Spinal cord (tissue), 10 donors: ENCODE measurements at places on chromosomes 2 and 18. TPM values are rescaled to one million over a fixed set of nuclear protein-coding genes. Genes with fewer than 3 reads are reported as not detected.
A peak's percentile ranks its signal among the peaks of the same experiment; 100 is the strongest.

DNA sequence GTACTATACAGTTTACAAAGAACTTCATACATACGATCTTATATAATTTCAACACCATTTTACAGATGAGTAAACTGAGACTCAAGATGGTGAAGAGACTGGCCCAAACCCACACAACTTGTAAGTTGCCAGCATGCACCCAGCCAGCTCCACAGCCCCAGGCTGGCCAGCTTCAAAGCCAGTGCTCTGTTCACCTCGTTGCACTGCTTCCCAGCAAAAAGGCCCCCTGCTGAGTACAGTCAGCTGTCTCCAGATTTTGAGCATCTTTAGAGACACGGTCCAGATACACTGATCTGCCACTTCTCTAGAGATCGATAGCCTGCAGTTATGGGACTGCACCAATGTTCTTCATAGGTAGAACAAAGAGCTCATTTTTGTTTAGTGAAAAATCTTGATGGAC lies 257.2 kb upstream of the CHAC2 start:
- H3K36me3 ChIP-seq: no peaks in the 10 kb centered on the region
- DNase-seq: no peak
- no peaks in the 10 kb centered on the region for H3K27me3 ChIP-seq
- no peak overlapping the region for H3K4me3 ChIP-seq
- peaks cover 3% of the 10 kb centered on the region for H3K4me1 ChIP-seq

GRCh38 chr18:76948345-76948744 lies 126.0 kb downstream of the ZNF236 start:
- no peaks in the 10 kb centered on the region for H3K27me3 ChIP-seq
- peaks cover 22% of the 10 kb centered on the region for H3K36me3 ChIP-seq
- no peak overlapping the region for H3K27ac ChIP-seq
- H3K4me3 ChIP-seq: no peak overlapping the region

DNA sequence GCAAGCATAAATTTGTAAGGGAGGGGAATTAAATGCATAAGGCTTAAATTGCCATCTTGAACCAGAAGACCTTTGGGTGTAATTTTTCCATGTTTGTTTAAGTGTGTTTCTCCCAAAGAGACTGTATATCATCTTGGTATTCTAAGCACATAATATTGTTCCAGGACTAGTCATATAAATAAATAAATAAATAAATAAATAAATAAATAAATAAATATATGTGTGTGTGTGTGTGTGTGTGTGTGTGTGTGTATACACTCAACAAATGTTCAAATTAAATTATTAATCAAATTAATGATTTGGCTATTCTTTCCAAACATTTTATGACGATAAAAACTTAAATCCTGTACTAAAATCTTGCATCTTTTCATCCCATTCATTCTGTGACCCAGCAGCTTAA lies 867.8 kb upstream of the KLHL29 start:
- DNase-seq: no peak
- H3K27me3 ChIP-seq: no peaks in the 10 kb centered on the region
- no peaks in the 10 kb centered on the region for H3K36me3 ChIP-seq

GRCh38 chr18:50947899-50948298 lies 19.9 kb upstream of the ELAC1 start:
- no peaks in the 10 kb centered on the region for H3K4me1 ChIP-seq
- no peaks in the 10 kb centered on the region for H3K27me3 ChIP-seq
- H3K36me3 ChIP-seq: peaks cover 10% of the 10 kb centered on the region

DNA sequence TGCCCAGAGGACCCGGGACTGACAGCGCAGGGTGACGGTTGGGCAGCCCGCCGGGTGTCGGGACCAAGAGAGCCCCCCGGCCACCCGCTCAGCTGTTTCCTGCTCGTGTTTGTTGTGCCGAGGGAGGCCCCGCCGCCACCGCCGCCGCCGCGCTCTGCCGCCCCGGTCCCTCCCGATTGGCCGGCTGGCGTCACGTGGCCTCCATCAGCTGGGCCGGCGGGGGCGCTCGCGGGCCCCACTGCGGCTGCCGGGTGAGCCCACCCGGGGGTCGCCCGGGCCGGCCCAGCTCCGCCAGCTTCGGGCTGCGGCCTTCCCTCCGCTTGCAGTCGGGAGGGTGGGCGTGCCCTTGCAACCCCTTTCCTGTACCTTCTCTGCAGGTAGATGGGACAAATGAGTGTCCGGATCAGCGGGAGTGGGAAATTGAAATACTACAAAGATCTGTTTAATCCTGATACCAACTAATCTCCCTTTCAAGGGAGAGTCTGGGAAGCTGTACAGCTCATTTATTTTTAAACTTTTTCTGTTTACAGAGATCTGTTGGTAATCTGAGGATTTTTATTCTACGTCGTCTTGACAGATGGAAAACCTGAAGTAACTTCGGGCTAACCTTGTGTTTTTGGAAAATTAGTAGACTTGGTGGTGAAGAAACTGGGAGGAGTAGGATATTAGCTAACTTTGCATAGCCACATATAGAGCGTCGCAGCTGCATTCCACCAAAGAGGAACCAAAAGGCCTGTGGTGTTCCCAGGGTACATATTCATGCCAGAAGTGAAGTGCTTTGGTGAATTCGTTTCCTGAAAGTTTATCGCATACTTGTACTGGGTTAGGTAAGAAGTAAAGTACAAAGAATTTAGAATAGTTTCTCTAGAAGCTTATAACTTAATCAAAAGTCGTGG lies 1.2 kb downstream of the YPEL5 start:
- peak overlapping the region; percentile 90 for H3K27ac ChIP-seq
- H3K36me3 ChIP-seq: no peaks in the 10 kb centered on the region
- peak; percentile 47 for DNase-seq
- H3K4me1 ChIP-seq: no peaks in the 10 kb centered on the region

The MC4R gene
- 1.3 TPM for total RNA-seq

The TLX2 gene
- total RNA-seq: 0.69 TPM

The ACVR1 gene
- 23.4 TPM for total RNA-seq
